ENCODE measurements at places on chromosomes 1 and 21. TPM values are rescaled to one million over a fixed set of nuclear protein-coding genes. Genes with fewer than 3 reads are reported as not detected.
A peak's percentile ranks its signal among the peaks of the same experiment; 100 is the strongest.

DNAJC6 gene
- total RNA-seq, result 7.0 TPM

TMEM81 gene
- total RNA-seq, result 3.3 TPM

SPATA45 gene
- not detected for total RNA-seq

MYOG gene
- not detected for total RNA-seq

DNA sequence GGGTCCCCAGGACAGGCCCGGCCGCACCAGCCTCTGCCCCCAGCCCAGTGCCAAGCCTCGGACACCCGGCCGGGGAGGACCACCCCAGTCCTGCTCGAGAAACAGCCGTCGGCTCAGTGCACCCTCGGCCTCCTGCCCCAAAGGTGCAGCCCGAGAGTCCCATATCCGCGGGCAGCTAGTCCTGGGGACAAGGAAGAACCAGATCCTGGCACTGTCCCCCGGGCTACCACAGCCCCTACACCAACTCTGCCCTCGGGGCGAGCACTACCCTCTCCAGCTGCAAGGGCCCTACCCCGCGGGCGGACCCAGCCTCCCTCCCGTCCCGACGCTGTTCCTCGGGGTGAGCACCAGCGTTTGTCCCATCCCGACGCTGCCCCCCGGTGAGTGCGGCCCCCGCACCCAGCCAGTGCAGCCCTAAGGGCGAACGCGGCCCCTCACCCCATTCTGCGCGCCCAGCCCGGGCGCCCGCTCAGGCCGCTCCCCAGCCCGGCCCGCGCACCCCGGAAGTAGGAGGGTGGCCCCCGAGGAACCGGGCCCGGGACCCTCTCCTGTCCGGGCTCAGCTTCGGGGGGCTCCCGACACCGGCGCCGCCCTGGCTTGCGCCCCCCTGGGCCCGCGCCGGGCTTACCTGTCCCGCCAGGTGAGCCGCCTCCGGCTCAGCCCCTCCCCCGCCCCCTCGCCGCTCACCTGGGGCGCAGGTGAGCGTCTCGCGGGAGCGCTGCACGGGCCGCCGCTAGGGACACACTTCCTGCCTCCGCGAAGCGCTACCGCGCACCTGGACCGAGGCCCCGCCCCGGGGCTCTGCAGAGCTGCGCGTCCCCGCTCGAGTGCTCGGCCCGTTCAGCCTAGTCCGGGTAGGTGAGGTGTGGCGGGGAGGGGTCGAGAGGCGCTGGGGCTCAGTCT, at the start of gene KDF1:
KDF1 (minus strand) TSS at position 747 of the 903 bp plus-strand sequence. CDS start 8,088 bp downstream, outside the sequence.
- peak; percentile 53 for DNase-seq

ZNF683 gene
- 6.3 TPM for total RNA-seq

GRCh38 chr1:163410073-163410999, 88.6 kb downstream of the NUF2 start:
- no peak for DNase-seq

GRCh38 chr1:233255145-233255544, 40.4 kb downstream of the PCNX2 start:
- DNase-seq, result no peak

DNA sequence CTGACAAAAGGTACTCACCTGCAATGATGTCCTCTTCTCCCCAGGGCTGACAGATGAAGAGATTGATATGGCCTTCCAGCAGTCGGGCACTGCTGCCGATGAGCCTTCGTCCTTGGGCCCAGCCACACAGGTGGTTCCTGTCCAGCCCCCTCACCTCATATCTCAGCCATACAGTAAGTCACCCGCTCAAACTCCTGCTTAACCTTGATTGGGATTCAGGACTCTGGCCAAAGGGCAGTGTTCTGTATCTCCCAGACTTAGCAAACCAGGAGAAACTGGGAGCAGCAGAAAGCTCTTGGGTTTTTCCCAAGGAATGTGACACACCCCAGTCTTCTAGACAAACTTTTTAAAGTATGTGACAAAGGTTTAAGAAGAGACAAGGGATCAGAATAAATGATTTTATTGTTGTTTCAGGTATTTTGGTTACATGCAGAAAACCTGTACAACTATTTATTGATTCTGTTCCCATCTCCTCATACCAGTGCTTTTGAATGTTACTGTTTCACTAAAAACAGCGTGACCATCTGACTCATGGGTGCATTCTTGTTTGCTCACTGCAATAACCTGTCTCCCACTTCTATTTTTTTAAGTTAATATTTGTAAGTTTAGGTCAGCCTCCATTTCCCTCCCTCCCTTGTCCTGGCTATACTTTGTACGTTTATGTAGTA, 124.6 kb downstream of the PEX14 start:
- DNase-seq, result no peak

DNA sequence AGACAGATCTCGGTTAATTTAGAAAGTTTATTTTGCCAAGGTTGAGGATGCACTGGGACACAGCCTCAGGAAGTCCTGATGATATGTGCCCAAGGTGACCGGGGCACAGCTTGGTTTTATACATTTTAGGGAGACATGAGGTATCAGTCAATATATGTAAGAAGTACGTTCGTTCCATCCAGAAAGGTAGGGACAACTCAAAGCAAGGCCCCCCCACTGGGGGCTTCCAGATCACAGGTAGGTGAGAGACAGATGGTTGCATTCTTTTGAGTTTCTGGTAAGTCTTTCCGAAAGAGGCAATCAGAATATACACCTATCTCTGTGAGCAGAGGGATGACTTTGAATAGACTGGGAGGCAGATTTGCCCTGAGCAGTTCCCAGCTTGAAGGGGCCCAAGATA, 60.4 kb upstream of the VTCN1 start:
- no peak for DNase-seq

GRCh38 chr1:202656951-202657646, 53.2 kb downstream of the SYT2 start:
- DNase-seq, result no peak

DNA sequence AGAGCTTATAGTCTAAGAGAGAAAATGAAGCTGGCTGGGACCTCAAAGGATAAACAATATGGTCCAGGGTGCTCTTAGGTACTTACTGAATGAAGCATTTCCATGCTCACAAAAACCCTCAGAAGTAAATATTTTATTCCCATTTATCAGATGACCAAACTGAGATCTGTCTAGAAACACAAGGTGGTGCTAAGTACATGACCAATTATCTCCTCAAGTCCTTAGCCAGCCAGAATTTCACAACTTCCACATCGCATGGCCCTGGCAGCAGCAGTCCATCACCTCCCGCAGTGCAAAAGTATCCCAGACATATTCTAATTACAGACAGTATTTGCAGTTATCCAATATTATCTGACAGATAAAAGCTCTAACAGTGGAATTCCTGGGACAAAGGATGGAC, 321.7 kb upstream of the PROX1 start:
- no peak for DNase-seq

ANGPTL1 gene
- total RNA-seq, result not detected

OXCT2 gene
- total RNA-seq, result not detected

CHAF1B gene
- 21.4 TPM for total RNA-seq
